Glutamatergic neuron (in vitro differentiated cells): ENCODE measurements at places on chromosomes 2 and 18. TPM values are rescaled to one million over a fixed set of nuclear protein-coding genes. Genes with fewer than 3 reads are reported as not detected.

- peak; percentile 83 for DNase-seq
Measured at GRCh38 chr2:96951125-96951654, 35.2 kb downstream of the FAM178B start.

GRCh38 chr2:120331903-120332302 is 14.0 kb upstream of the INHBB start:
- no peak for DNase-seq

UGT1A4 gene
- total RNA-seq: not detected

LDLRAD4 gene
- 0.29 TPM for total RNA-seq

DNA sequence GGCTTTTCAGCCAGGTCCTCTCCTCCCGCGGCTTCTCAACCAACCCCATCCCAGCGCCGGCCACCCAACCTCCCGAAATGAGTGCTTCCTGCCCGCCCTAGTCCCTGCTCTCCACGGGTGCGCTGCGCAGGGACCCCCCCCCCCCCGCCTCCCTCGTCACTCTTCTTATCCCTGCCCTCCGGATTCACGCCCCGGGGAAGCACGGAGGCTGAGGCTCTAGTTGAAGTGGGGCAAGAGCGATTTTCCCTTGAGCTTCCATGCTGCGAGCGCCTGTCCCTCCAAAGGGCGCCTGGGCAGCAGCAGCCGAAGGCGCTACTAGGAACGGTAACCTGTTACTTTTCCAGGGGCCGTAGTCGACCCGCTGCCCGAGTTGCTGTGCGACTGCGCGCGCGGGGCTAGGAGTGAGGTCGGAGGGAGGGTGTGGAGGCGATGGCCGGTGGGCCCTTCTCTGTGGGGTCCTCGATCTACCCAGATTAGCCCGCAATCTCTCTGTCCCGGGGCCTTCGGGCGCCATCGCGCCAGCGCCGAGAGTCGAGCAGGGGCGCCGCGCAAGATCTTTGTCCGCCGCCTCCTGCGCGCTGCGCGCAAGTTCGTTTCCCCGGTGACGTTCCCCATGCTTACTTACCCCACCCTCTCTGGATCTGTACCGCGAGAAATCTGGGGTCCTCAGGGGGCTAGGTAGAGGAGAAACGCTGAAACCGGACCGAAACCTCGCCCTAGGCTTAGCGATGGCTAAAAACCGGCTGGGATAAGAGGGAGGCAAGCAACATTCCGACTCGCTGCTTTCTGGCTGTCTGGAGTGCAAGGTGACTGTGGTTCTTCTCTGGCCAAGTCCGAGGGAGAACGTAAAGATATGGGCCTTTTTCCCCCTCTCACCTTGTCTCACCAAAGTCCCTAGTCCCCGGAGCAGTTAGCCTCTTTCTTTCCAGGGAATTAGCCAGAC is 677 bp downstream of the GAD1 start:
- DNase-seq: peak; percentile 47

- no peak for DNase-seq
Measured at GRCh38 chr2:236672606-236673005, 103.0 kb downstream of the ACKR3 start.

HAAO gene
- total RNA-seq: not detected
